SJSA1 (cell line): ENCODE measurements at places on chromosomes 1 and 21.

GRCh38 chr1:235882816-235883215, 16.1 kb upstream of the LYST start:
- DNase-seq = no peak

DNA sequence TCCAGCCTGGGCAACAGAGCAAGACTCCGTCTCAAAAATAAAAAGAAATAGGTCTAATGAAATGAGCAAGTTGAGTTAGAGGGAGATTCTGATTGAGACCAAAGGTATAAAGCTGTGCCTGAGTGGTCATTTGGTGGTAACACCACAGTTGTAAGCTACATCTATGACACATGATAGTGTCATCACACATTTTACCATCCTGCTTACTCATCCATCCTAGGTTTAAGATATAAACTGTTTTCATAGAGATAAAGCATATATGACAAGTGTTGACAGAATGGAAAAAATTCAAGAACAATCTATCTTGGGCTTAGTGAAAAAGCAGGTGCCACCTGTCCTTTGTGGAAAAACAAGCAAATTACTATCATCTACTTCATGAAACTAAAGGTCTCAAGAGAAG, 7.1 kb upstream of the CFAP141 start:
- DNase-seq = no peak

DNA sequence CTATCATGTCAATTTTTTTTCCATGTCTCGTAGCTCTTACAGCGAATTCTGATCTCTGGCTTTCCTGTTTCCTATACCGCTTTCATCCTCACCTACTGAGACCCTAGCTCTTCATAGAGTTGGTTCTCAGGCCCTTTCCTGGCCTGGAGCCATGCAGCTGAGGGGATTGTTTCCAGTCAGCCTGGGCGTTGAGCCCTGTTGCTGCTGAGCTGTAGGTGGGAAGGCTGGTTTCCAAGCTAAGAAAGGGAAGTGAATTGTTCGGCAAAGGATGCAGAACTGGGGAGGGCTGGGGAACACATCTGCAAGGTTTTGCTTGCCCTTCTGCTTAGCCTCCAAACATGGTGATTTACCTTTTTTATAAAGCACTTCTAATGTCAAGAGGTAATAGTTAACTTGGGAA, 41.5 kb downstream of the SPATA46 start:
- no peak for DNase-seq

DNA sequence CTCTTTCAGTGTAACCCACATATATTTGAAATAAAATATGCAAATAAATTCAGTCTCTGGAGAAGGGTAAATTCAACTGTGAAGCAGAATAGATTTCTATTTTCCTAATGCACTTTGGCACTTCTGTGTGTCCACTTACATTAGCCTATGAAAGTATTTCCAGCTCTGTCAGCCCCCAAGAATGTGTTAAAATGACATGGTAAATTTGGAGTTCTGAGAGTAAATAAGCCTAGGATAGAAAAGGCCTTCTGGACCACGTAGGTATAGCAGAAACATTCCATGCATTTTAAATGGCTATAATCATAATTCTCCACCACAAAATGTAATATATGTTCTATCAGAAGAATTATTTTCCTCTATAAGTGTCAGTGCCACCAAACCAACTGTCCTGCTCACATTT, 276.2 kb downstream of the NEGR1 start:
- DNase-seq = no peak

DNA sequence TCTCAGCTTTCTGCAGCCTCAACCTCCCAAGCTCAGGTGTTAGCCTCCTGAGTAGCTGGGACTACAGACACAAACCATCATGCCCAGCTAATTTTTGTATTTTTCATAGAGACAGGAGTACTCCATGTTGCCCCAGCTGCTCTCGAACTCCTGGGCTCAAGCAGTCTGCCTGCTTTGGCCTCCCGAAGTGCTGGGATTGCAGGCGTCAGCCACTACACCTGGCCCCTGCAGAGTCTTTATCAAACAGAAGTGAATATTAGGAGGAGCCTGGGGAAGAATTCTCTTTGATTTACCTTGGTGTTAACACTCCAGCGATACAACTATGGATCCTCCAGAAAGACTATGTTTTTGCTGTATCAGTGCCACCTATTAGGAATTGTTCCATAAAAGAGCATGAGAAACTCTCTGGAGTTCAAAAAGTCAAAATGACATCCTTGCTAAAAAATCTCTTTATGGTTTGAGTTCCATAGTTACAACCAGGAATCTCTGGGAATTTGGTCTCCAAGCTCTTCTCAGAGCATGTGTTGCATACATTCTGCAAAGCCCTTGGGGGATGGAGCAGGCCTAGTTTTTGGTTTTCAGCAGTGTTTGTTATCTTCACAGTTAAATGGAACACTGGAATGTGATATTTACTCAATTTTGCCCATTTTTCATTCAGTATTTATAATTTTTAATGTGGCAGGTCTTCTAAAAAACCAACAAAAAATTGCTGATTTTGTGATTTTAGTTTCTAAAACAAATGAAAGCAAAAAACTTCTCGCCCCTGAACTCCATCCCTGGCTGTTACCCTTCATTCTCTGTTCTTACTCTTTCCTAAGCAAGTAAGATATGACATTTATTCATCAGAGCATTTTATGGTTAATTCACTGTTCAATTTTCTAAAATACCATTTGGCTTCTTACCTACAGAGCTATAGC, 77.3 kb downstream of the OLFML2B start:
- no peak for DNase-seq

GRCh38 chr21:46065914-46066551, 31.9 kb upstream of the COL6A2 start:
- DNase-seq = peak; percentile 28

DNA sequence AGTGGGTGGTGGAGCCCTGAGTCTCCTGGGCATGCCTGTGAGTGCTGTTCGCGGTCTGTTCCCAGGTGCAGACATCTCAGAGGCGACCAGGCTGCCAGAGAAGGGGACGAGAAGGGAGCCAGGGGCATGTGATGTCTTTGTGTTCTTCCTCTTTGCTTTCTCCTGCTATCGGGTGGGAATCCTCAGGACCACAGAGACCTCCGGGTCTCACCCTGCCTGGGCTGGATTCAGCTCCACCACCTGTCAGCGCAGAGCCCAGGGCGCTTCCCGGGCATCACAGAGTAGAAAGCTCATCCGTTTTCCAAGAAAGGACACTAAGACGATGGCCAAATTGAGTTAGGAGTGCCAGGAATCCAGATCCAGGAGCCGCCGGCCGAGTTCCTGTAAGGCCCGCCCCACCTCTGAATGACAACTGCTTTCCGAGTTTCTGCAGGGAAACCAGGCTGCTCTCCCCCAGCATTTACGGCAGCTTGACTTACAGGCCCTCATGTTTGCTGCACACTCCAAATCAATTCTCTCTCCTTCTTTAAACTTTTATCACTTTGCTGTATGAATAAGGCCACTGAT, 130.8 kb downstream of the CAMTA1 start:
- DNase-seq = no peak

DNA sequence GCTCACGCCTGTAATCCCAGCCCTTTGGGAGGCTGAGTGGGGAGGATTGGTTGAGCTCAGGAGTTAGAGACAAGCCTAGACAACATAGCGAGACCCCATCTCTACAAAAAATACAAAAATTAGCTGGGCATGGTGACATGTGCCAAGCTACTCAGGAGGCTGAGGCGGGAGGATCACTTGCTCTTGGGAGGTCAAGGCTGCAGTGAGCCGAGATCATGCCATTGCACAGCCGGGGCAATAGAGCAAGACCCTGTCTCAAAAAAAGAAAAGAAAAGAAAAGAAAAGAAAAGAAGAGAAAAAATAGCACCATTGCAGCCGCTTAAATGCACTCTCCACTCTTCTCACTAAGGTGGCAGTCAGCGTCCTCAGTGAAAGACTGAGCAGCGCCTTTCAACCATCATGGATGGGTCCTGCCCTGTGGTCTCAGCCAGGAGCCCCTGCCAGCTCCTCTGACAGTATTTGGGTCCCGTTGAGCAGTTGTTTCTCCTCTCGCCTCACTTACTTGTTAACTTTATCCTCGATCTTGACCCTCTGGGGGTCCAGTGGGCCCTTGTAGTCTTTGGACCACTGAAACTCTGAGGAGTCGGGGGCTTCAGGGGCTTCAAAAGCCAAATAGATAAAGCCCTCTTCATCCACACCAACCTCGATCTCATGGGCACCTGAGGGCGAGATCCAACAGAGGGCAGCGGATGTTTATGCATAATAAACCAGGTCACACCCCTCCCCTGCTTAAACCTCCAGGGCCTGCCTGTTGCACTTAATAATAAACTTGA, 36.9 kb downstream of the MYOM3 start:
- no peak for DNase-seq

GRCh38 chr1:7302126-7302525, 469.0 kb upstream of the VAMP3 start:
- DNase-seq = no peak

GRCh38 chr1:7014640-7014930, 229.3 kb downstream of the CAMTA1 start:
- DNase-seq = no peak

DNA sequence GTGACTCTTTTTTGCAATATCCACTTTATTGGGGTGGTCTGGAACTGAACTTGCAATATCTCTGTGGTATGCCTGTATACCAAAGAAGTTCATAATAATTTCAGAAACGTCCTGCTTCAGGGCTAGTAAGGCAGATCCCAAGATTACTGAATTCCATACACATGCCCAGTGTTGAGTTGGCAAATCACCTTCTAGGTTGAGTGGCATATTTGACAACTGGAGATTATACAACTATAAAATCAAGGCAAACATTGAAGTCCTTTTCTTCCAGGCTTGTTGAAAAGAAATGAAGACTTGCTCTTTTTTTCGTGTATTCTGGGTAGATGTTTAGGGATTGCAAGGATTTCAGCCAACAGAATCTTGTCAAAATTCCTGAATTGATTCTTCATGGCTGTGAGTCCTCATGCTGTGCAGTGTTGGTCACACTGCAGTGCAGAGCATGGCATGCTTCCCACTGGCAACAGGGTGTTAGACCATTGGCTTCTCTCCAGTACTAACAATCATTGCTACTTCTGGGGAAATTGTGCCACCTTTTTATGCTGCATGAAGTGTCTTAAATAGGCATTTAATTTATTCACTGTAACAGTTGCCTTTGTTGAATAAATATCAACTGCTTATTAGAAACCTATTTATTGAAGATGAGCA, 367.1 kb upstream of the ADGRL4 start:
- DNase-seq = no peak

GRCh38 chr1:17755120-17755519, at the start of gene ACTL8:
Gene ACTL8 (plus strand): TSS chr1:17755333. CDS start chr1:17823009, 67,676 bp downstream.
- DNase-seq = no peak

DNA sequence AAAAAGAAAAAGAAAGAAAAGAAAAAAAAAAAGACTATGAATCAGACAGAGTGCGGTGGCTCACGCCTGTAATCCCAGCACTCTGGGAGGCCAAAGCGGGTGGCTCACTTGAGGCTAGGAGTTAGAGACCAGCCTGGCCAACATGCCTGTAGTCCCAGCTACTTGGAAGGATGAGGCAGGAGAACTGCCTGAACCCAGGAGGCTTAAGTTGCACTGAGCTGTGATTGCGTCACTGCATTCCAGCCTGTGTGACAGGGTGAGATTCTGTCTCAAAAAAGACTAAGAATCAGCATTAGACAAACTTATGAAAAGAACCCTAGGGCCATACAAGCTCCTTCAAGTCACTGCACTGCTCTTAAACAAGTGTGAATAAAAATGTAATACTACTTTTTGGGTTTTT, 16.9 kb downstream of the PSMB4 start:
- no peak for DNase-seq

GRCh38 chr21:34593423-34593822, 21.5 kb downstream of the RCAN1 start:
- no peak for DNase-seq

DNA sequence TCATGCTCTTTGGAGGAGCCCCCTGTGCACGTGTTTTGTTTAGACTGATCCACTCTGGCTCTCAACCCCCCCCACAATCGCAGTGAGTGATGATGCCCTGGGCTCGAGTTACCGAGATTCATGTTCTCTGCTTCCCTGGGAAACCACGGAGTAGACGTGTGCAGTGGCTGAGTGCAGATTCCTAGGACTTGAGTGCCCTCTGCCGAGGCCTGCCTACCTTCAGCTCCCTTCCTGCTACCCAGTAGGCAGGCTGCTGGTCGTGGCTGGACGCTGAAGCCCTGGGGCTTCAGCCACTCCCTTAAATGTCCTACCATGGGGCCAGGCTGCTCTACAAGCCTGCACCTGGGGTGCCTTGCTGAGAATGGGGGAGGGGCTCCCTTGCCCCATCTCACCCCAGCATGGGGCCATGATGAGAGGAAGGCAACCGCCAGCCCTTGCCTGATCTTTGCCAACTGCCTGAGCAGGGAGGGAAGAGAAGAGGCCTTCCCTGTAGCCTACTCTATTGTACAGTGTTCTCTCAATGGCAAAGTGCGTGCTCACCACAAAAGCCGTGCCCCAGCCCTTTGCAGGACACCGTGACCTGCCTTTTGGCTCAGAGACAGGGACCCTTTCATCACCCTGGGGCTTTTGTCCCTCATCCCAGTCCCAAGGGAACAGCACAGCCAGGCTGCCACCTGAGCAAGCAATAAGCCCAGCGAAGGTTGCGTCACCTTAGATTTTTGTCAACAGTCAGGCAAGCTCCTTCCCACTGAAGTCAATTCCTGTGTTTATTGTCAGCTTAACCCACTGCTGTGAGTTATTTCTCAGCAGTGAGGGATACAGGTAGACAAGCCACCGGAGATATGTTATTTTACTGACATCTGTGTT, 4.1 kb upstream of the GRIK3 start:
- DNase-seq = no peak

GRCh38 chr1:211708006-211708405, 32.6 kb upstream of the NEK2 start:
- no peak for DNase-seq

DNA sequence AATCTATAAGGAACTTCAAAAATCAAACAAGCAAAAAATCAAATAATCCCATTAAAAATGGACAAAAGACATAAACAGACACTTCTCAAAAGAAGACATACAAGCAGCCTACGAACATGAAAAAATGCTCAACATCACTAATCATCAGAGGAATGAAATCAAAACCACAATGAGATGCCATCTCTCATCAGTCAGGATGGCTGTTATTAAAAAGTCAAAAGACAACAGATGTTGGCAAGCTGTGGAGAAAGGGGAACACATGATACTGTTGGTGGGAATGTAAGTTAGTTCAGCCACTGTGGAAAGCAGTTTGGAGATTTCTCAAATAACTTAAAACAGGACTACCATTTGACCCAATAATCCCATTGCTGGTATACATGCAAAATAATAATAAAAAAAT, 226.4 kb downstream of the S1PR1 start:
- DNase-seq = no peak

- DNase-seq = no peak
These were observed 66.0 kb upstream of the EFHD2 start for GRCh38 chr1:15343729-15344128.
